ENCODE measurements at places on chromosomes 1 and 21.

GRCh38 chr1:13901597-13901996, 201.6 kb downstream of the PRDM2 start:
- DNase-seq = no peak

DNA sequence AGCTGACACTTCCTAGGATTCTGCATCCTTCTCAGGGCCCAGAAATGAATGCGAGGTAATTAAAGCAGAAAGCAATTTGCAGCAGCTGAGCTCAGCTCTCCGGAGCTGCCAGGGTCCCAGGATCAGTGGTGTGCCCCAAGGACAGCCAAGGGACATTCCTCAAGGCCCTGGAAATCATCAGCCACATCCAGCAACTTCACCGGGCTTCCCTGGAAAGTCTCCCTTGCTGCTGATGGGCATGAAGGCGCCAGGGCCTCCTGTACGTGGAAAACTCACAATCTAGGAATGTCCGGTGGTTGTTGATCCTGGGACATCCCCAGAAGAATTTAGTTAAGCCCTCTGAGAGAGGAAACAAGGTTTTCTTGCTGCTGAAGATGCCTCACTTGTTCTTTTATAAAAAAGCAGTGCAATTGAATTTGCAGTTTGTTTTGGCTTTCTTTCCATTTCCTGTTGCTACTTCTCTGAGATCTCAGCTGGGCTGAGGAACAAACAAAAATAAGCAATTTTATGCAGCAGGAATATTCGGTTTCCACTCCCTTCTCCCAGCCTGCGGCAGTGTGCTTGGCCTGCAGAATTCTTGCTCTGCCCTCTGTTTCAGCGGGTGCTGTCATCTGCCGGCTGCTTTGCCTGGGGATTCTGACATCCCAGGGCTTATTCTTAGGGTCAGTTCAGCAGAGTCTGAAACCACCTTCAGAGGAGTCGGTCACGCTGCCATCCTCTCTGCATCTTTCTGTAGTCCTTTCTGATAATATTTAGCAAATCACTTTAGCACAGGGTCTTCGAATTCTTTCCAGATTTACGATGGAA, 85.9 kb downstream of the TCP10L start:
- no peak for DNase-seq

DNA sequence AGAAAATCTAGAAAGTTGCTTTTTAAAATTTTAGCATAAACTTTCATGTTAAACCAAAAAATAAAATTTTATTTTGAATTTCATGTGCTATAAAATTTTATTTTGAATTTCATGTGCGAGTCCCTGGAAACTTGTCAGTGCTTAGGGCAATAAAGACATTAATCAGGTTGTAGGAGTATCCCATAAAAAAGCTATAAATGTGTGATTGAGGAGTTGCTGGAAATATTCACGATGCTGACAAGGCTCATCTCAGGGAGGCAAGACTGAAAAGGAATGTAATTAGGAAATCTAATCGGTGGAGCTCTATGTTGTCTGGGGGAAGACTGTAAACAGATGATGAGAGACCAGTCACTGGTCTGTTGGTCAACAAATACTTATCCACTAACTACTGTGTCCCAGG, 117.9 kb downstream of the LRIG2 start:
- DNase-seq = no peak

GRCh38 chr1:64038965-64039364, 164.5 kb upstream of the UBE2U start:
- DNase-seq = no peak

- DNase-seq = no peak
Measured at GRCh38 chr1:214004014-214004413, 16.2 kb downstream of the PROX1 start.

DNA sequence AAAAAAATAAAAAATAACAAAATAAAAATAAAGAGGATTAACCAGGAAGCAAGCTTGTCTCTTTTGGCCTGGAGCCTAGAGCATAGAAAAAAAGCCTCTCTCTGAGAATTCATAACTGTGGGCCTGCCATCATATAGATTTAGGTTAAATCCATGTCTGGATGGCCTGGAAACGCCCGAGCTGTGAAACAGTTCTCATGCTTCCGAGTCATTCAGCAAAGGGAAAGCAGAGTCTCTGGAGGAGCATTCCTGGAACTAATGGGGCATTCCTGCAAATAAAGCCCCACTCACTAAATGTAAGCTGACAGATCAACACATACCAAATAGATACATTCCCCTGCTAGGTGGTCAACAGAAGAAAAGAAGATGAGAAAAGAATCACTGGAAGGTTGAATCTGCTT, 75.8 kb upstream of the GNG4 start:
- no peak for DNase-seq

DNA sequence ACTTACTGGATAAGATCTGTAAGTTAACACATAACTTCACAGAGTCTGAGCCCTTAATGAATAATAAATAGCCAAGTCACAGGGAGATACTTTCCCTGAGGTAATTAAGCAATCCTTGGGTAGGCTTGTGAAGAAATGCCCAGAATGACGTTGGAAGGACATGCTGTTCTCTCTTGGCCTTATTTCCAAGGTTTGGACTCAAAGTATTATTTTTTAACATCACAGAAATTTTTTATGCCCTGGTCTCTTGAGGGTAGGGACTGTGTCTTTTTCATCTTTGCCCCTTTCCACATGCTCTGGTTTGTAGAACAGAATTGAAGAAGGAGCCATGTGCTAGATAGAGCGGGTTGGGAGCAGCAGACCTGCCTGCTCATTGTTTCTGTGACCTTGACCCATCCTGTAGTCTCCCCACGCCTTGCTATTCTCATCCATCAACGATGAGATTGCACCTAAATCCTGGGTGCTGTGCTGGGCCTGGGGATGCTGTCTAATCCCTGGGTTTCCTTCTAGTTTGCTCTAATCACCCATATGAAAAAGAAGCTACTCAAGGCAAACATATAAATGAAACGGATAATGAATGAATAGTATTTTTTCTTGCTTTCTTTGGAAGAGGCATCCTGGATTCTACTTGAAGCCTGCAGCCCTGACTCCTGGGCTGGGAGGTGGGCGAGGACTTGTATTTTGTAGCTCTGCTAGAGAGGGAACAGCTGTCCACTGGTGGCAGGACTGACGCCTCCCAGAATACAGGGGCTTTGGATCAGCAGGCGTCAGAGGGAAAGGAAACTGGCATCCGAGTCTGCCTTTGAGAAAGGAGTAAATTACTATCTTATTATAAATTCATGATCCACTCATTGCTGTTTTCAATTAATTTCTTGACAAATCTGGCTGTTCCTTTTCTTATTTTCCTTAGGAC, 17.5 kb upstream of the LAMTOR5 start:
- DNase-seq = no peak

- DNase-seq = peak; percentile 45
Measured at GRCh38 chr1:40783001-40783905, at the start of gene KCNQ4. TSS of gene KCNQ4 (plus strand) at chr1:40783787. CDS start at chr1:40784094, 307 bp downstream.

DNA sequence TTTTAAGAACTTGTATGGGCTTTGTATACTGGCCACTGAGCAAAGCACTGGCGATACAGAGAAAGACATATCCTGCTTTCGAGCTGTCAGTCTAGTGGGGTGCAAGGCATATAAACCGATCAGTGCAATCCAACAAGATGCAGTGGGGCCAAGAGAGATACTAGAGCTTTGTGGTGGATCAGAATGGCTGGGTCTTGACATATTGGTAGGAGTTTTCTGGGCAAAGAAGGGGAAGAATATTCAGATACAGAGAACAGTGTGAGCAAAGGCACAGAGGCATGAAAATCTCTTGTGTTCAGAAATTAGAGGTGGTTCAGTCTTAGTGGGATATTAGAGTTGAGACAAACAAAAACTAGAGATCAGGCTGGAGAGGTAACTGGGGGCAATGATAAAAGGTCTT, 49.2 kb downstream of the FOXO6 start:
- no peak for DNase-seq

- no peak for DNase-seq
Measured at GRCh38 chr21:32315511-32316281, 17.0 kb downstream of the MRAP start.

GRCh38 chr1:19363536-19364152, 51.5 kb downstream of the SLC66A1 start:
- no peak for DNase-seq

- no peak for DNase-seq
Measured at GRCh38 chr1:71948561-71948960, 333.8 kb downstream of the NEGR1 start.

- DNase-seq = no peak
Measured at GRCh38 chr1:216805233-216805632, 82.0 kb upstream of the ESRRG start.

DNA sequence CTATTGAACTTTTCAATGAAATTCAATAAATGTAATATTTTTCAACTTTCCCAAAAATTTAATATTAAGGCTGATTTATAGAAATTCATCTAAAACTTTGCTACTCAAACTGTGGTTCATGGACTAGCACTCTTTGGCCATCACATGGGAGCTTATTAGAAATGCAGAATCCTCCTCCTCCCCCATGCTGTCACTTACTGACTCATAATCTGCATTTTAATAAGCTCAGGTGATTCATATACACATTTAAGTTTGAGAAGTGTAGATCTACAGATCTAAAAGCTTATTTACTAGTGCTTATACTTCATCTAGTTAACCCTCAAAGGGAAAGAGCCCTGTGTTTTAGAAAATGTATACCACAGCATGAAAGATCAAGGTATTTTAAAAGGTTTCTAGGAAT, 84.3 kb downstream of the HS2ST1 start:
- DNase-seq = no peak

- no peak for DNase-seq
Measured at GRCh38 chr1:48251821-48252220, 29.3 kb downstream of the SLC5A9 start.

DNA sequence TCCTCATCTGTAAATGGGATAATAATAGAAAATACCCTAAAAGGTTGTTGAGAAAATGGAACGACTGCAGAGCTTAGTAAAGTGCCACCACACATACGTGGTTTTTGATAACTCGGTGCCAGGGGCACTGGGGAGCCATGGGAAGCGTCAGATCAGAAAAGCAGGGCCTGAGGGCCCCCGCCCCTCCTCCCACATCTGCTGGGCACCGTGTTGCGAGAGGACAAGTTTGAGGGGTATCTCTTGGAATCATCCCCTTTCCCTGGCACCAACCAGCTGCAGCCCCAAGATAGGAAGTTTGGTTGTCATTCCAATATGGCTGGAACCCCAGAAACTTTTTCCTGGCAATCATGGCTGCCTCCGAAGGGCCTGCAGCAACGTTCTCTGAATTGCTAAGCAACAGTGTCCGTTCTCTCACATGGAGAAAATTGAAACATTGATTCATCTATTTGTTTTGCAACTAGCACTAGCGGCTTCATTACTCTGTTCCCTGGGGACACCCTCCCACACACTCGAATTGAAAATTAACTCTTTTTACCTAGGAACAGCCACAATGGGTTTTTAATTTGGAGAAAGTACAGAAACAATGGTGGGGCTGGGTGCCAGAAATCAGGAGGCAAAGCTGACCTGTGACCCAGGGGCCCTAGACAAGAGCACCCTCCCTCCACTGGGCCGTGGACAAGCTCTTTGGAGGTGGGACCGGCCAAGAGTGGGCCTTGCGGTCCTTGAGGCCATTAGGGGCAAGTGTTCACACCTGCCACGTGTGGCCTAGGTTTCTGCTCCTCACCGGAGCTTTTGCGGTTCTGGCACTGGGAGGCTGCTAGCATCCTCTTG, 190.0 kb upstream of the VAMP3 start:
- peak; percentile 55 for DNase-seq

DNA sequence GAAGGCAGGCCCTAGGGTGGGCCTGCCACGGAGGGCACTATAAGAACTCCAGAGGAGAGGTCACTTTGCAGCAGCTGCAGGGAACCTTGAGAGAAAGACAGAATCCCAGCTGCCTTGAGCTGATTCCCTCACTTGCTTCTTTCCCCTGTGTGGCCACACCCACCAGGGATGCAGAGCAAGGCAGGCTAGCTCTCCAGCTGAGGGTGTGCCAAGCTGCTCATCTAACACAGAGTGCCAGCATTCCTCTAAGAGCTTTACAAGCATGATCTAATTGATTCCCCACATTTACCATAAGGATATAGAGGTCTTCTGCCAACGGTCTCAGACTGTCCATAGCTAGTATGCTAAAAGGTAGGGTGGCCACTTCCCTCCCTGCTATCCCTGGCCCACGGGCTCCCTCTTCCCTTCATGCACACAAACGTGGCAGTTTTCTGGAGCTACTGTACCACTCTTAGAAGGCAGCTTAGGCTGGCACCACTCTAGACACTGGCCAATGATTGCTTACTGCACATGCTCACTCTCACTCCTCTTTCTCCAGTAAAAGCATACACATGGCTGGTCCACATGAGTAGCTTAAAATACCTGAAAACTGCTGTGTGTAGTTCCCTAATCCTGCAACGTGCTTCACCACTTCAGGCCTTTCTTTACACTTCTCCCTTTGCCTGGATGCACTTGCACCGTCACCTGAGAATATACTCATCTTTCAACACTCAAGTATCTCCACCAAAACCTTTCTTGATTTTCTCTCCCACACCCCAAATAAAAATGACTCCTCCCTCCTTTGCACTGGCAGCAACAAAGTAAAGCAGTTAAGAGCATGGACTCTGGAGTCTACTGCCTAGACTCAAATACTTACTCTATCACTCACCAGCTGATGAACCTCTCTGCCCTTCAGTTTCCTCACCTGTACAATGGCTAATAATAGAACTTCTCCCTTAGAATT, 57.7 kb downstream of the DMAP1 start:
- no peak for DNase-seq

DNA sequence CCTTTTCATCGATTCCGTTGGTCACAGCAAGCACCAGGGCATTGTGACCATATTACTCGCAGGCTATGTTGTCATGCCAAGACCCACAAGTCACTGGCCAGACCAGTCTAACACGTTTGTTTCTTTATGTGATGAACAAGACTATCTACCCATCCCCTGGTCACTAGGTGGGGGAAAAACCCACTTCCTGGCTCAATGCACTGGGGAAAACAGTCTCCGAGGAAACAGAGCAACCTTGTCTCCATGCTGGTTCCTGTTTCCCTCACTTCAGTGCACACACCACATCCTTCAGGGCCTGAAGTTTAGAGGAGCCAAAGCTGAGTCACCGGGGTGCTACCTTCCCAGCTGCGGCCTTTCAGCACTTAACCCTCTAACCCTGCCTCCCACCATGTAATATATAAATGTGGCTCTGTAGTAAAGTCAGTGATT, 20.9 kb downstream of the ERICH3 start:
- peak; percentile 48 for DNase-seq

GRCh38 chr1:154819628-154820590, 50.2 kb downstream of the KCNN3 start:
- DNase-seq = peak; percentile 60

GRCh38 chr1:111082421-111083203, 57.3 kb downstream of the DRAM2 start:
- no peak for DNase-seq

GRCh38 chr21:45935628-45936027, 45.9 kb upstream of the COL6A1 start:
- DNase-seq = no peak

Measured in NB4 (cell line).